ENCODE measurements at places on chromosomes 5 and 9.

DNA sequence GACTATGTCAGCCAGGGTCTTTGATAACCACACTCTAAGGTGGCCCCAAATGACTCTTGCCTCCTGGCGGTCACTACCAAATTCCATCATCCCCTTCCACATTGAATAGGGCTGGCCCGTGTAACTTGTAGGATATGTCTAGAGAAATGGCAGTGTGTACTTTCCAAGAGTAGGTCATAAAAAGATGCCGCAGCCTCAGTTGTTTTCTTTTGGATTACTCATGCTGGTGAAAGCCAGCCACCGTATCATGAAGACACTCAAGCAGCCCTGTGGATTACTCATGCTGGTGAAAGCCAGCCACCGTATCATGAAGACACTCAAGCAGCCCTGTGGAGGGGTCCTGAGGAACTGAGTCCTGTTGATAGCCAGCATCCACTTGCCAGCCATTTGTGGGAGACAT lies 172.0 kb upstream of the TBC1D2 start:
- DNase-seq = no peak

GRCh38 chr9:95780121-95780520 lies 95.4 kb upstream of the ERCC6L2 start:
- DNase-seq = no peak

- DNase-seq = no peak
These were observed 41.5 kb upstream of the MAP1B start for GRCh38 chr5:72065751-72066255.

GRCh38 chr5:78377056-78377717 lies 16.8 kb downstream of the SCAMP1 start:
- DNase-seq = no peak

GRCh38 chr5:31412324-31412723 lies 119.6 kb downstream of the DROSHA start:
- no peak for DNase-seq

DNA sequence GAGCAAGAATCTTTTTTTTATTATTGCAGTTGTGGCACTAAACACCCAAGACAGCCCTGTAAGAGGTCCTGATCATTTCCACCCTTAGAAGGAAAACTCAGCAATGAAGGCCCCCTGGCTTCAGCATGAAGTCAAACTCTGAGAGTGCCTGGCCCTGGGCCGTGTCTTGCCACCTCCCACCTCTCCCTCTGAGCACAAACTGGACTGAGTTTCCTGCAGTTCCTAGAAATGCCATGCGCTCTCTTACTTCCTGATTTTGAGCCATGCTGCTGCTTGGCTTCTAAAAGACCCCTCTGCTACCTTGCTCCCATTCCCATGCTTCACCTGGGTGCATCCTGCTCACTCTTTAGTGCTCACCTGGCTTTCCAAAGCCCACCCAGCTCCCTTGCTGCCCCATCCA lies 140.4 kb upstream of the KLF9 start:
- DNase-seq = no peak

DNA sequence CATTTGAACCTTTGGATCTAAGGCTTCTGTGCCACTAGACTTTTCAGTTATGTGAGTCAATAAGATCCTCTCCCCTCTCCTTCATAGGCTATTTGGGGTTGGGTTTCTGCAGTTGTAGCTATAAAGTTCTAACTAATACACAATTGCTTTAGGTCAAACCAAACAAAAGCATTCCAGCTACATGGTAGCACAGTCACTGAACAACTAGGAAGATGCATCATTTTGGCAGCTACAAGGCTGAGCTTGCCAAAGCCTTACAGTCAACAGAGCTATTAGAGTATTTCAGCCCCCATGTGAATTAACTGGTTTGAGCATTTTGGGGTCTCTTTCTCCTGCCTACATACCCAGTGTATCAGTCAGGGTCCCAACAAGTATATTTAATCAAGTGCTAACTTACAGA lies 234.6 kb downstream of the ZNF608 start:
- no peak for DNase-seq
